ENCODE measurements at places on chromosomes 12 and 14.

- no peaks in the 10 kb centered on the region for H3K27me3 ChIP-seq
- no peak overlapping the region for H3K4me3 ChIP-seq
- no peaks in the 10 kb centered on the region for H3K36me3 ChIP-seq
- H3K4me1 ChIP-seq: peaks cover 14% of the 10 kb centered on the region
- no peak for DNase-seq
These were observed 316.6 kb upstream of the RTL1 start for GRCh38 chr14:101219896-101220703.

GRCh38 chr14:24364841-24365240 lies 3.1 kb upstream of the NFATC4 start:
- DNase-seq: no peak
- peaks cover 52% of the 10 kb centered on the region for H3K27me3 ChIP-seq
- peaks cover 14% of the 10 kb centered on the region for H3K4me1 ChIP-seq
- no peak overlapping the region for H3K4me3 ChIP-seq
- no peak overlapping the region for H3K27ac ChIP-seq

DNA sequence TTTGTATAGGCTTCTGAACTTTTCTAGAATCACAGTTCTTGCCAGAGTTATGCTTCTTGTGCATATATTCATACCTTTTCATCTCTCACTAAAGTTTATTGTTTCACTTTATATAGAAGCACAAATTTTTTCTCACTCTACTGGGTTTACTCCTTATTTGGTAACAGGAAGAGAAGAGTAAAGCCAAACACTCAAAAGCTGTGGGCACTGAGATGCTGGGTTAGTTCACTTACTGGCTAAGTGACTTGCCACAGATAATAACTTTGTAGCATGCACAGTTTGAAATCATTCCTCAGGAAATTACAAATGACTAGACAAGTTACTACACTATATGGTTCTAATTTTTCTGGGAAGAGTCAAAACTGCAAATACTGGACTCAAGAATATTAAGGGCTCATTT lies 7.8 kb downstream of the HIGD1C start:
- no peak overlapping the region for H3K4me3 ChIP-seq
- no peak overlapping the region for H3K27ac ChIP-seq
- no peak for DNase-seq
- no peaks in the 10 kb centered on the region for H3K4me1 ChIP-seq
- no peaks in the 10 kb centered on the region for H3K27me3 ChIP-seq
- H3K36me3 ChIP-seq: no peaks in the 10 kb centered on the region

DNA sequence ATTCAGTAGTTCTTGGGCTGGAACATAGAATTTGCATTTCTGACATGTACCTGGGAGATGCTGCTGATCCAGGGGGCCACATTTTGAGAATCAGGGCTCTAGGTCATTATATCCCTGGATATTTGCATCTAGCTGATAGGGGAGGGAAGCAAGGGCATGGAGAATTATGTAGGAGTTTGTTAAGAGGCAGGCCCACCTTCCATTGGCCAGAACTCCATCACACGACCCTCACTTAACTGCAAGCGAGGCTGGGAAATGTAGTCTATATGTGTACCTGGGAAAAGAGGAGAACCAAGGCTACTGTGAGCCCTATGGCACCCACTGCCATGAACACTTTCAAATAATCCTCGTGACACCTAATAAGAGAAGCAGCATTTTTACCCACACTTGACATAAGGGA lies 657.6 kb downstream of the MED13L start:
- no peak overlapping the region for H3K4me3 ChIP-seq
- peaks cover 4% of the 10 kb centered on the region for H3K4me1 ChIP-seq
- no peak for DNase-seq
- no peak overlapping the region for H3K27ac ChIP-seq

- no peak overlapping the region for H3K27ac ChIP-seq
- H3K27me3 ChIP-seq: no peaks in the 10 kb centered on the region
- no peak for DNase-seq
- no peak overlapping the region for H3K4me3 ChIP-seq
- H3K36me3 ChIP-seq: no peaks in the 10 kb centered on the region
These were observed 329.0 kb downstream of the TMEM121 start for GRCh38 chr14:105855246-105855892.

GRCh38 chr12:85279449-85280164 lies 413 bp upstream of the ALX1 start:
- H3K27ac ChIP-seq: no peak overlapping the region
- DNase-seq: peak; percentile 85
- H3K36me3 ChIP-seq: no peaks in the 10 kb centered on the region
- H3K27me3 ChIP-seq: peaks cover 73% of the 10 kb centered on the region
- H3K4me3 ChIP-seq: peak overlapping the region; percentile 86
- peaks cover 53% of the 10 kb centered on the region for H3K4me1 ChIP-seq

- H3K4me3 ChIP-seq: no peak overlapping the region
- H3K36me3 ChIP-seq: no peaks in the 10 kb centered on the region
- H3K27me3 ChIP-seq: no peaks in the 10 kb centered on the region
- peaks cover 72% of the 10 kb centered on the region for H3K4me1 ChIP-seq
These were observed 8.9 kb downstream of the BICD1 start for GRCh38 chr12:32115404-32116104.

DNA sequence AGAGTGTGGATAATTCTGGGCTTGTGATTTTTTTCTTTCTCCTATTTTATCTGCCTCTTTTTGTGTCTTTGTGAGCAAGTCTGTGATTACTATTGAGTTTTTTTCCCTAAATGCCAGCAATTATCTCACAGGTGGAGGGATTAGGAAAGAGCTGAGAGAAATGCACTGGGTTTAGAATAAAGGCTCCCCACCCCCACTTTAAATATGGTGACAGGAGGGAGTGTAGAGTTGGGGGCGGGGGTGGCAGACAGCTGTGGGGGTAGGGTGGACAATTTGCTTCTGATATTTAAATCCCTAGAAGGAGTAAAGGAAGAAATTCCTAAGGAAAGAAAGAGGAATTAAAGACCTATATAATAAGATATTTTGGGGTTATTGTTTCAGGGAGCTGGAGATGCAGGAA lies 145.9 kb downstream of the NRXN3 start:
- no peaks in the 10 kb centered on the region for H3K36me3 ChIP-seq
- no peak overlapping the region for H3K27ac ChIP-seq
- H3K4me1 ChIP-seq: peaks cover 29% of the 10 kb centered on the region
- DNase-seq: no peak
- H3K27me3 ChIP-seq: no peaks in the 10 kb centered on the region
- H3K4me3 ChIP-seq: no peak overlapping the region

GRCh38 chr14:69443296-69443805 lies 41.2 kb upstream of the PLEKHD1 start:
- H3K36me3 ChIP-seq: no peaks in the 10 kb centered on the region
- DNase-seq: no peak
- no peak overlapping the region for H3K27ac ChIP-seq
- H3K4me3 ChIP-seq: no peak overlapping the region
- no peaks in the 10 kb centered on the region for H3K27me3 ChIP-seq

GRCh38 chr14:92934196-92935085 lies 11.5 kb downstream of the CHGA start:
- no peaks in the 10 kb centered on the region for H3K27me3 ChIP-seq
- H3K4me1 ChIP-seq: no peaks in the 10 kb centered on the region
- no peak overlapping the region for H3K27ac ChIP-seq
- no peaks in the 10 kb centered on the region for H3K36me3 ChIP-seq
- no peak overlapping the region for H3K4me3 ChIP-seq

DNA sequence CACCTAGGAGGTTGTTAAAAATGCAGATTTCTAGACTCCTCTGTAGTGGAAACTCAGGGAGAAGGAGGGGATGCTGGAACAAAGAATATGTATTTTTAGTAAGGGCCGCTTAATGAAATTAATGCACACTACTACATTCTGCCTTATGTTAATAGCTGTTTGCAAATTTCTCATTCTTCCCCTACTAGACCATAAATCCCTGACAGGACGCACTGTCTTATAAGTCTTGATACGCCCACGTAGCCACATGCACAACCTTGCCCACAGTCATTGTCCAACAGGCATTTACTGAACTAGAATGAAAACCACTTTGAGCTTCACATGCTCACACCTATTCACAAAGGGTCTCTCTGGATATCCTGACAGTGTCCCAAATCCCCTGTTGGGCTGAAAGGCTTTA lies 10.5 kb downstream of the KRT2 start:
- no peaks in the 10 kb centered on the region for H3K27me3 ChIP-seq
- no peaks in the 10 kb centered on the region for H3K36me3 ChIP-seq
- no peak overlapping the region for H3K27ac ChIP-seq
- no peak overlapping the region for H3K4me3 ChIP-seq

DNA sequence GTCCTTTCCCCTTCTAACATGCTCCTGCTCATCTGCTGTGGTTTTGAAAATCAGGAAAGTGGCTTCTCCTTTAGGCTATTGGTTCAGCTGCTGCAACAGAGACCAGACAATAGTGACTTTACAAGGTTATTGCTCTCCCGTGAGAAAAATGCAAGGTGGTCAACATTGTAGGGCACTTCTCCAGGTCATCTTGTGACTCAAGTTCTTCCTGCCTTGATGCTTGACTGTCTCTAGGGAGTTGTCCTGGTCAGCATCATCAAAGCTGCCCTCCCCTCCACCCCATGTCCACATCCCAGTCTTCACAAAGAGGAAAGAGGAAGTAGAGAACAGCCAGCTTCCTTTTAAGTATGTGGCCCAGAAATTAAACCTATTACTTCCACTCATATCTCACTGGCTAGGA lies 3.9 kb upstream of the TMEM63C start:
- no peak for DNase-seq
- H3K36me3 ChIP-seq: no peaks in the 10 kb centered on the region
- no peaks in the 10 kb centered on the region for H3K27me3 ChIP-seq
- H3K27ac ChIP-seq: no peak overlapping the region
- H3K4me3 ChIP-seq: no peak overlapping the region
- peaks cover 13% of the 10 kb centered on the region for H3K4me1 ChIP-seq

GRCh38 chr12:131640525-131640924 lies 70.4 kb upstream of the SFSWAP start:
- H3K4me3 ChIP-seq: no peak overlapping the region
- no peaks in the 10 kb centered on the region for H3K27me3 ChIP-seq
- no peak overlapping the region for H3K27ac ChIP-seq
- DNase-seq: no peak

DNA sequence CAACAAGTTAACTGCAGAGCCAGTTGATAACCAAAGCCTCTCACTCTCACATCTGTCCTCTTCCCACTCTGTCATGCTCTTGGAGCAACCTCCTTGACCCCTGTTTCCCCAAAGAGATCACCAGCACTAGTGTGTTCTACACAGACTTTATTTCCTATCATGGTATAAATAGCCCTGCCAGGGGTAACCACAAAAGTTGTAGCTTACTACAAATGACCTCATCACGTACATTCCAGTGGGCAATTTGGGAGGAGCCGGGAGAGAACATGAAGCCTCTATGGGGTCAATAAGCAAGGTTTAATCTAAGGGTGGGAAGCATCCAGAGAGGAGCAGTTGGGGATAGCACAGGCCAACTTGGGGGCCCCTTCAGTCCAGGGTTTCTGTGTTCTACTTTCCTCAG lies 186.5 kb downstream of the KCNA5 start:
- no peak overlapping the region for H3K4me3 ChIP-seq
- H3K4me1 ChIP-seq: no peaks in the 10 kb centered on the region
- H3K27ac ChIP-seq: no peak overlapping the region
- no peaks in the 10 kb centered on the region for H3K36me3 ChIP-seq

- no peaks in the 10 kb centered on the region for H3K36me3 ChIP-seq
- H3K4me3 ChIP-seq: no peak overlapping the region
- peaks cover 9% of the 10 kb centered on the region for H3K4me1 ChIP-seq
- DNase-seq: no peak
These were observed 188.4 kb upstream of the PWP1 start for GRCh38 chr12:107497231-107497630.

DNA sequence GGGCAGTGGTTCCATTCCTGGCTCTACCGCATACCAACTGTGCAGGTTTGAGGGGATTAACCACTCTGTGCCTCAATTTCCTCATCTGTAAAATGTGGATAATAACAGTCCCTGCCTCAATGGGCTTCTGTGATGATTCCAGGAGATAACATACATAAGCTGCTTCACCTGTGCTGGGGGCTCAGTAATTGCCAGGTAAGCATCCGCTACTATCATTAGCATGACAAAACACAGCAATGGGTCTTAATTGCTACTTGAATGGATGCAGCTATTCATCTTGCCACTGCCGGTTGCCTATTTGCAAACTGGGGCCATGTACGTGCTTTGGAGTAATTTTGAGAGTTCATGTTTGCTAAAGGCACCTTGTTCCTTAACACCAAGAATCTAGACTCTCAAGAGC lies 132.6 kb downstream of the TMEM132D start:
- H3K4me1 ChIP-seq: peaks cover 18% of the 10 kb centered on the region
- H3K27me3 ChIP-seq: no peaks in the 10 kb centered on the region
- peak overlapping the region; percentile 67 for H3K27ac ChIP-seq
- H3K4me3 ChIP-seq: peak overlapping the region; percentile 8
- DNase-seq: peak; percentile 65

GRCh38 chr14:49240383-49240782 lies 345.8 kb downstream of the RPS29 start:
- peaks cover 4% of the 10 kb centered on the region for H3K36me3 ChIP-seq
- H3K27ac ChIP-seq: no peak overlapping the region
- H3K4me1 ChIP-seq: no peaks in the 10 kb centered on the region
- H3K27me3 ChIP-seq: no peaks in the 10 kb centered on the region
- no peak for DNase-seq
- H3K4me3 ChIP-seq: no peak overlapping the region

All from GM23338 (cell line).